Hepatocyte (in vitro differentiated cells): ENCODE measurements at places on chromosomes 1 and 21. TPM values are rescaled to one million over a fixed set of nuclear protein-coding genes. Genes with fewer than 3 reads are reported as not detected.

The IL20 gene
- polyA plus RNA-seq = not detected in 2 replicates

The RXFP4 gene
- not detected in 2 replicates for polyA plus RNA-seq

The AKR1A1 gene
- polyA plus RNA-seq = 235 and 271 TPM in 2 replicates

DNA sequence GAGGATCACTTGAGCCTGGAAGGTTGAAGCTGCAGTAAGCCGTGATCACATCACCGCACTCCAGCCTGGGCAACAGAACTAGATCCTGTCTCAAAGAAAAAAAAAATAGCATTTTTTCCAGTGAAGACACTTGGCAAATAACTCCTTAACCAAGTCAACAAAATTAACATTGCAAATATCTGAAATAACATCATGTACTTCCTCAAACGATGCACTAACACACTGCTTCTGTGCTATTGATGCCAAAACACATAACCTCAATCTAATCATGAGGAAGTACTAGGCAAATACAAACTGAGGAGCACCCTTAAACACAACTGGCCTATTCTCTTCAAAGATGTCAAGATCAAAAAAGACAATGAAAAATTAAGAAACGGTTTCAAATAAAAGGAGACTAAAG is 32.3 kb downstream of the PABPC4 start:
- no peak for DNase-seq

DNA sequence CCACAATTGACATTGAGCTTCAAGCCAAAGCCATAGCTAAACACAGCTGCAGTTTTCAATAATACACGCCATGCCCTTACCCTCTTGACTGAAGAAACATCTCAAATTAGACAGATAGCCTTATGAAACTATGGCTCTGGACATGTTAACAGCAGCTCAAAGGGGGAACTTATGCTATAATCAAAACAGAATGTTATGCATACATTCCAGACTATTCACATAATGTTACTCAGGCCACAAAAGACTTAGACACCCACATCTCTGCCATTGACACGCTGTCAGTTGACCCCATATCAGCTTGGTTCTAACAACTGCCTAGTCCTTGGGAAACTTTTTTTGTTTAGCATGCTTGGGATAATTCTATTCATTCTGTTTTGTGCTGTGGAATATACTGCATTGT is 2.3 kb upstream of the NENF start:
- DNase-seq = no peak

DNA sequence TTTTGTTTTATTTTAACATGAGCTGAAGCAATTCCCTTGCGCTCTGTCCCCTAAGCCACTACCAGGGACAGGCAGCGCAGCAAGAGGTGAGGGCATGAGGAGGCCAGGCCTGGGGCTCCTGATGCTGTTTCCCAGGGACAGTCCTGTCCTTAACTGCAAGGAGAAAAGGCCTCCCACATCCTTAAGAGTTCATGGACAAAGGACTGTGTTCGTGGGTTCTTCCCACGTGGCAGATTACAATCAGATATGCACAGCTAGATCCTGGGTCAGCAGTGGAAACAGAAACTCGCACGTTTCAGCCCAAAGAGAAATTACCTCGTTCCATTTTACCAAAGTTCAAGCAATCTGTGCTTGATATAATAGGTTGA is 85.8 kb downstream of the MIS18A start:
- no peak for DNase-seq

DNA sequence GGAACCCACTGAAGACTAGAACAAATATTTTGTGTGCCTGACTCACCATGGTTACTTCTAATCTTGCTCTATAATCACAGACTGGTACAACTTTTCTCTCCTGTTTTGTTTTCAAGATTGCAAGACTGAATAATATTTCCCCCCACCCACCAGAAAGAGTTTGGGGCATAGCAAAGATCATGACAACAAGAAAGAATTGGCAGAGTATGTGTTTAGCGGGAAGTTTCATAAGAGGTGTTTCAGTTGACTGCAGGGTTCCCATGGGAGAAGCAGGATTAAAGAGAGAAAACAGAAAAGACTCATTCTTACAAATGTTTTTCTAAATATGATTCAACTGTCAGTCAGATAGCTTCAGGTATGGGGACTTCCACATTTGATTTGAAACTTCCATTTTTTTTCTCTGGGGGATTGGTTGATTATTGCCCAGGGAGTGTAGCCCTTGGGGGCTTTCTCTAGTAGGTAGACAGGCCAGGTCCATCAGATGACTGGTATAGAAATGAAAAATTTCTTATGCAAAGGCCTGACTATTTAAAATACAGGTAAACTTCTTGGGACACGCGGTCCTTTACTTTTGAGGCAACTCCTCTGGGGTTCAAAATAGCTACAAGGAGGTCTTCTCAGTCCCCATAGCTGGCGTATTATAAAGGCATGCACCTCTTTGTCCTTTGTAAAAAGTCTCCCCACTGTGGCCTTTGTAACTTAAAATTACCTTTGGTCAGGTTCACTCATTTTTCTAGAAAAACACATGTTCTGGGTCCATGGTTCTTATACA is 13.9 kb downstream of the OR14I1 start:
- DNase-seq = no peak

DNA sequence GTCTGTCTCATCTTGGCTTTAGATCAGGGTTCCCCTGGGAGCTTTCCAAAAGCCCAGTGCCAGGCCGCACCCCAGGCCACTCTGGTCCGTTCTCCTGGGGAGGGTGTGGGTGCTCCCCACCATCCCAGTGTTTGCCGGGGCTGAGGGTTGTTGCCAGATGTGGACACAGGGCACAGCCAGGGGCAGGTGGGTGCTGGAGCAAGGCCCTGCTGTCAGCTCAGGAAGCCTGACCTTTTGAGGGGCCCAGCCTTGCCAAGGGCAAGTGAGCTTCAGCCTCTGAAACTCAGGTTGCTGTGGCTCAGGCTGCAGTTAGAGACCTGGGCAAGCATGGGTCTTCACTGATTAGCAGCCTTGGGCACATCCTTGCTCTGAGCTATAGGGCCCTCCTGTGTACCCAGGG is 22.8 kb upstream of the ZBTB21 start:
- no peak for DNase-seq

GRCh38 chr1:43232482-43232881 is 37.3 kb upstream of the TMEM125 start:
- DNase-seq = no peak

- no peak for DNase-seq
These were observed 183.1 kb upstream of the IVNS1ABP start for GRCh38 chr1:185500001-185500626.

DNA sequence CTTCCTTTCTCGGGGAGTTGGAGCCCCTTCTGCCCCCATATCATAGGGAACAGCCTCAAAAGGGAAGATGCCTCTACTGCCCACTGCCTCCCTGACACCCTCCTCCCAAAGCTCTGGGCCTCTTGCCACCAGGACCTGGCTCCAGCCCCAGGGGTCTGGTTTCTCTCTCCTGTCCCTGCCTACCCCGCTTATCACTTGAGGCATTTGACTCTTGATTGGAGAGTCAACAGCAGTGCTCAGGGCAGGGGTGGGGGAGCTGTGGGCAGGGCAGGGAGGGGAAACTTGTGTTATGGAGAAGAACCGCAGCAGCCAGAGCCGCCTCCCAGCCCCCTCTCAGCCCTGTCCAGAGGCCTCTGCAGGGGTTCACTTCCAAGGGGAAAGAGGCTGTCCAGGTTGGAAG is 573 bp downstream of the TRIM63 start:
- DNase-seq = peak; percentile 40

GRCh38 chr21:36167541-36167940 is 10.9 kb downstream of the DOP1B start:
- no peak for DNase-seq

GRCh38 chr1:18190598-18190997 is 83.0 kb downstream of the IGSF21 start:
- DNase-seq = no peak

- no peak for DNase-seq
These were observed 15.1 kb upstream of the ADORA1 start for GRCh38 chr1:203112475-203112874.

DNA sequence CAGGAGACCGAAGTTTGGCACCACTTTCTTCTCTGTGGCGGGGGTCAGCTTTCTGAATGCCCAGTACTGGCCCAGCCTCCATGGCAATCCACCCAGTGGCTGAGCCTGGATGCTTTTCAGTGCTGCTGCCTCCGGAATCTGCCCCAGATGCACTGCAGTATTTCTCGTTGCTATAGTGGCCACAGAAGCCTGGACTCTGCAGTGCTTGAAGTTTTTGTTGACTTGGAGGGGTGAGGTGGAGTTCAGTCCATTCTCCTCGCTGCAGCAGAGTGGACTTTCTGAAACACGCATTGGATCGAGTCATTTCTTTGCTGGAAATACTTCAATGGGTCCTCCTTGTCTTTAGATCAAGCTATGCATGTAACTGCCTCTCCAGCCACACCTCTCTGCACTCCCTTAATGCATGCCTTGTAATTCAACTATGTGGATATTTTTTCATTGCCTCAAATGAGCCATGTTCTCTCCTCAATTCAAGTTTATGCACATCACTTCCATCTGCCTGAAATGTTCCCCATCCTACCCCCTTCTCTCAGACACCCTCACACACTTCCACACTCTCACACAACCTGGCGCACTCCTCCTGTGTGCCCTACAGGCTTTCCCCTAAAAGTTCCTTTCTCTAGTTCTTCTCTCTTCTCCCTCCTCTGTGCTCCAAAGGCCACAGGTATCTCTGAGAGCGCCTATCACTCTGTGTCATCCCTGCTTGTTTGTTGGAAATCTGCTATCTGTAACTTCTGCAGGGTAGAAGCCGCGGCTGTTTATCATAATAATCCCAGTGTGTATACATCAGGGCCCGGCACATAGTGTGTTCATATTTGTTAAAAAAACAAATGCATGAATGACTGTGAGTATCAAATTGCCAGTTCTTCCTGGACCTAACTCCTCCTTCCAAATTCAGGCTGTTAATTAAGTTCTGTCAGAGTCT is 16.5 kb downstream of the ADAM30 start:
- no peak for DNase-seq

- no peak for DNase-seq
These were observed 44.3 kb downstream of the C8B start for GRCh38 chr1:56921479-56921878.

- no peak for DNase-seq
These were observed 158.5 kb upstream of the ESRRG start for GRCh38 chr1:216881695-216882094.

DNA sequence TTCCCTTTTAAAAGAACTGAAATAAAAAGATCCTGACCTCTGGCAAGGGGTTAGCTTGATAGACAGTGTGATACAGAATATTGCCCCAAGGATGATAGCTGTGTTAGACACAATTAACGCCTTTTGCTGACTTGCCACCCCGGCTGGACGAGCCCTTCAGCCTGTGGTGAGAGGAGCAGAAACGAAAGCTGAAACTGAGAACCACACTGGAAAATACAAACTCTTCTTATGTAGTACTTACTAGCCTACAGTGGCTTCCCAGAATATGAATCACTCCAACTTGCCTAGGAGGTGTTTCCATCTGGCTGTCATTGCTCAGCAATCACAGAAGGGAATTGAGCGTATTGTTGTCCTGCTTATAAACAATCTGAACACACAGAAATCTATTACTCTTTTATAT is 22.9 kb downstream of the SAMSN1 start:
- no peak for DNase-seq
